ENCODE measurements at places on chromosomes 12 and 14.

GRCh38 chr14:75831952-75832351, 149.8 kb downstream of the TGFB3 start:
- H3K4me3 ChIP-seq: no peak overlapping the region
- H3K36me3 ChIP-seq: no peaks in the 10 kb centered on the region
- peaks cover 3% of the 10 kb centered on the region for H3K4me1 ChIP-seq
- peak; percentile 55 for DNase-seq

DNA sequence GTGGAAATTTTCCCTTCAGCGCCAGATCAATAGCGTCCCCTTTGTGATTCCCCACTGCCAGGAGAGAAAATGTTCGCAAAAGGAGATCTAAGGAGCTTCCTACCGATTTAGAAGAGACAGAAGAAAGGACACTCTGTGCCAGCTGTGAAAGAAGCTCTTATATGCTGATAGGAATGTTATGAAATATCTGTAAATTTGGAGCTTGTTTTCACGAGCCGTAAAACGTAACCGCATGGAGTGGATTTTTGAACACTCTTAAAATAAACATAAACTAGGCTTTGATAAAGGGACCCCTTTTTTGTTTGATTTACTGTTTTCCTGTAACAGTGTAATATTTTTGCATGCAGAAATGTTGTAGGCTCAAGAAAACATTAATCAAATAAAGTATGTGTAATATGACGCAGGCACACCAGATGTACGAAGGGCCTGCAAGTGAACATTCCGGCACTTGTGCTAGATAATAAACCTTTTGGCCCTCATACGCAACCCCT, 346.8 kb downstream of the ETNK1 start:
- H3K4me3 ChIP-seq: no peak overlapping the region
- H3K4me1 ChIP-seq: no peaks in the 10 kb centered on the region
- no peaks in the 10 kb centered on the region for H3K27me3 ChIP-seq
- no peak for DNase-seq

DNA sequence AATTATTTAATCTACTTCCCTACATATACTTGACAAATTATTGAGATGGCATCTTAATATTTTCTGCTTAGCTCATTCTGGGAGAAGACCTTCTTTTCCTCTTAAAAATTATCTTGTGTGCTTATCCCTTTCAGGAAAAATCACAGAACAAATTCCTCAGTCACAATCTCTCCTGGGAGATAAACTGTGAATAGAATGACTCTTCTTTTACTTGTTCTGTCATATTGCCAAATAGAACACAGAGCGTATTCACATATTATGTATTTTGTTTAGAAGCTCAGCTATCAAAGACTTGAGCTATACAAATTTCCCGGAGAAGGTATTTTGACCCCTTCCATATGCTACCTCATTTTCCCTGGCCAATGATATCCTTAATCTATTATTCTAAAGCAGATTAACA, 146.7 kb downstream of the TMEM117 start:
- H3K4me1 ChIP-seq: no peaks in the 10 kb centered on the region
- no peaks in the 10 kb centered on the region for H3K36me3 ChIP-seq
- DNase-seq: no peak
- no peaks in the 10 kb centered on the region for H3K27me3 ChIP-seq

DNA sequence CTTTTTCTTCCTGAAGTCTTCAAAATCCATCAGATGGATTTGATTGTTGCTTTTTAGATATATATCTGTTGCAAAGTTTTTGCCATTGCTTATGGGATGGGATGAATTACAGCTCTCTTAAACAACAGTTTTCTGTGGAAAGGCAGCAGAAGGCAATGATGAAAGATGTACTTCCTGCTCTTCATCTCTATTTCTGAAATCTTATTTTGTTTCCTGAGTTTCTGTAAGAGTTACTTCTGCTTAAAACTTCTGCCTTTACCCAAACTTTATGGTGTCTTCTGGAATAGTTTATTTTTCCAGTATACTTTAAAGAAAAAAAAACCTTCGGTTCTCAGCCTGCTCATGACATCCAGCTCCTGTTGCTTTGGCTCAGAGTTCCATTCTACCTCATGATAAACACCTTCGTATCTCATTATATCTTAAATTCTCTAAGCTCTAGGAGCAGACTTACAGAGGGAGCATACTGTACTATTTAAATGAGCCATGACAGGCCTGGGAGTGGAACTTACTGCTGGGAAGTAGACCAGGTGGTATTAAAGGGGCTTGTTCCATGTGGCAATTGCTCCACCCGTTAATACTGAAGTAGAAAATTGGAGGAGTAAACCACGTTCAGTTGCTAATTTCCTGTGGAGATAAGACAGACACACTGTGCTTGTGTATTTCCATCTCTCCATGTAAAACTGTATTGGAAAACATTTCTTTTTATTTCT, 288.4 kb downstream of the FBXL14 start:
- H3K4me1 ChIP-seq: peaks cover 2% of the 10 kb centered on the region
- no peaks in the 10 kb centered on the region for H3K27me3 ChIP-seq
- no peaks in the 10 kb centered on the region for H3K36me3 ChIP-seq

DNA sequence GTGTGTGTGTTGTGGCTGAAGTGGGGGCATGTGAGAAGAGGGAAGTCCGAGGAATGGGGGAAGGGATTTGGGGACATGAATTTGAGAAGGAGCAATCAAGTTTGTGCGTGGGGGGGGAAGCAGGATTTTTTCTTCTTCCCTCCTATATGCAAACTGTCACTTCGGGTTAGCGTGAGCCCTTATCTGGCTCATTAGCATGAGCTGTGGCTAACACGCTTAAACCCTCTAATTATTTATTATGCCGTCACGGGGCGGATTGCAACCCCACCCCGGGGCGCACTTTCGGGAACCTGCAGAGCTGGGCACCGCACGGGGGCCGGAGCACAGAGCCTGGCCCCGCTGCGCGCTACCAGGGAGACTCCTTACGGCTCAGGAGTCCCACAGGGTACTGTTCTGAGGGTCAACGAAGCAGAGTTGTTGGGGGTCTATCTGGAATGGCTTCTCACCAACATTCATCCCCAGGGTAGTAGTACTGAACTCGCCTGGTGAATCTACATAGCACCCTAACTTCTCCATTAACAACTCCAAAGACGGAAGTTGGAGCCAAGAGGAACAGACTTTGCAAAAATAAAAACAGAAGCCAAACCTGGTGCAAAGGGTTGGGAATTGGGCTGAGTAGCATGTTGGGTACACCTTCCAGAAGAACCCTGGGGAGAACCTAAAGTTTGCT, 6.4 kb upstream of the ASCL1 start:
- H3K4me3 ChIP-seq: no peak overlapping the region
- H3K27ac ChIP-seq: no peak overlapping the region
- H3K36me3 ChIP-seq: no peaks in the 10 kb centered on the region
- no peaks in the 10 kb centered on the region for H3K4me1 ChIP-seq

DNA sequence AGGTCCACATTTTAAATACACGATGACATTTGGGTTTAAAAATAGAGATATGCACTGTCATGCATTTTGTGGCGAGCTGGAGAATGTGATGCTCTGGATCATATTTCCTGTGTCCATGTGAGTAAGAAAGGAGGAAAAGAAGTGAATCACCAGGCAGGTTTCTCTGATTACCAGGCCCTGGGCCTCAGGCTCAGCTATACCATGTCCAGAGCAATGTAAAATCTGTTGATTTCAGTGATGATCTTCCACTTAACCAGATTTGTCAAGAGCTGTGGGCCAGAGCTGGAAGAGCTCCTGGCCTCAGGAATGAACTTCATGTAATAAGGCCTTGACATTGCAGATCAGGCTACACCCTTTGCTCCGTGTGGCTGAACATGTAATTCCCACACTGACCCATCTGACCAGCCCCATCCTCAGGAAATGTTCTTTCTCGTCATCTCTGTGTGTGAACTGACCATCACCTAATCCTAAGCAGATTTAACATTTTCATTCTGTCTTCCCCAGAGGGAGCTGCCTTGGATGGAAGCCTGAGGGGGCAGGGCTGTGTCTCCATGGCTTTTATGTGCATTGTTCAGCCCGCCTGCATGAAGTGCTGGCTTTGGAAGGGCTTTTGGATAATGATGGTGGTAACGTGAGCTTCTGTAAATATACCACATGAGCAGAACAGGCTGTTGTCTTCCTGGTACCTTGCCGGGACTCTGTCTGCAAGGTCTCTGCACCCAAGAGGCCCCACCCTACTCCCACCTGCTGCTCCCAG, 54.5 kb downstream of the CRACR2A start:
- no peak overlapping the region for H3K4me3 ChIP-seq
- no peaks in the 10 kb centered on the region for H3K4me1 ChIP-seq
- peak; percentile 69 for DNase-seq
- H3K27ac ChIP-seq: no peak overlapping the region

DNA sequence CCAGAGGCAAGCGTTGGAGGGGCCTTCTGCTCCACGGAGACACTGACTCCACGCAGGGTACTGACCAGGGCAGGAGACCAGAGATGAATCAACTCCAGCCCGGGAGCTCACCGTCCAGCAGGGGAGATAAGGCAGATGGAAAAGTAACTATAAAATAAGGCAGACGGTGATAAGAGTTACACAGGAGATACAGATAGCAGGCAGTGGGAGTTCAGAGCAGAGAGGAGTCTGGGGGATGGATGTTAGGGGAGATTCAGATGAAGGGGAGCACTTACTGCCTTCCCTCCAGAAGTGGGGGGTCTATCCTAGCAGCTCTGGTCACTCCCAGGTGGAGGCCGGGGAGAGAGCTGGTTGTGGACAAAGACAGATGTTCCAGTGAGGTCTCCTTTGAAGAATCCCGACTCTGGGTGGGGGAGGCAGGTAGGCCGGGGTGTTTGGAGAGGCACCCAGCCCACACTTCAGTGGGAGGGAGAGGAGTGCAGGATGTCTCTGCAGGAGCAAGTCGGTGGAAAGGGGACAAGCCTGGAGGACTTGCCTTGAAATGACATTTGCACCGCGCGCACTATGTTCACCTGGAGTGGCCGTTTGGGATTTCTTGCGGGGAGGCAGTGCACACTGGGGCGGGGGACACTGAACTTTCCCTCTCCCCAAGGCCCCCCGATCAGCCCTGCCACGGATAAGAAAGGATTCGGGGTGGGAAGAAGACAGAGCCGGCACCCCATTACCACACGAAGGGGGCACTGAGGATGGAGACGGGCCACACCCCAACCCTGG, 1.2 kb downstream of the PITPNM2 start:
- H3K27ac ChIP-seq: peak overlapping the region; percentile 55
- H3K4me1 ChIP-seq: peaks cover 12% of the 10 kb centered on the region
- H3K36me3 ChIP-seq: peaks cover 2% of the 10 kb centered on the region
- peak overlapping the region; percentile 69 for H3K4me3 ChIP-seq

- no peak overlapping the region for H3K27ac ChIP-seq
- no peaks in the 10 kb centered on the region for H3K4me1 ChIP-seq
- no peaks in the 10 kb centered on the region for H3K27me3 ChIP-seq
- H3K36me3 ChIP-seq: no peaks in the 10 kb centered on the region
- DNase-seq: no peak
- H3K4me3 ChIP-seq: no peak overlapping the region
Measured at GRCh38 chr12:122963941-122964265, 2.4 kb downstream of the ABCB9 start.

DNA sequence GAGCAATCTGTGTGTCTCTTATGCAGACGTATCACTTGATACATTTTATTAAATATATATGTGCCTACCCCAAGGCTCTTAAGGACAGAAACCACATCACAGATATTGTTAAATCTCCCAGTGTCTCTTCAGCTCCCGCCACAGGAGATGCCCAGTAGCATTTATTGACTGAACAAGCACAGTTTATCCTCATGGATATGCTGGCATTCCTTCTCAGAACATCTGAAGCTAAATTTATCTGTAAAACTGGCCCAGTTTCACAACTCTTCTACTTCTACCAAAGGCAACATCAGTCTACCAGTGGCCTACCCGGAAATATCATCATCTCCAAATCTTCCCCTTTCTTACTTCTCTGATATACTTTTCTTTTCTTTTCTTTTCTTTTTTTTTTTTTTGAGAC, 10.7 kb downstream of the APOLD1 start:
- H3K27ac ChIP-seq: no peak overlapping the region
- no peaks in the 10 kb centered on the region for H3K36me3 ChIP-seq
- H3K4me1 ChIP-seq: peaks cover 3% of the 10 kb centered on the region
- no peak for DNase-seq
- H3K27me3 ChIP-seq: no peaks in the 10 kb centered on the region

DNA sequence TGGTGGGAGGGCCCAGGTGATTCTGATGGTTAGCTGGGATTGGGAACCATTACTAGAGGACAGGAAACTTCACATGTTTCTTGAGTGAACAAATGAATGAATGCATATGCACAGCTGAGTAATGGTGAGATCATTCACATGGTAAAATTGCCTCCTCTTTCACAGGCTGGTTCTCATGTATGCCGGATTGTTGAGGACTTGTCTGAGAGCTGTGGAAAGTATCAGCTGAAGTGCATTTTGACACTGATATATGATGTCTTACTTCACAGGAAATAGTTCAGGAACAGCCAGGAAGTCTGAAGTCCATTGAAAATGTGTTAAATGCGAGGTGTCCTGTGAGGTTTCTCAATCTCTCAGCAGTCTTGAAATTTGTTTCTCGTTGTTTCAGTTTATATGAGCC, 77.6 kb upstream of the DACT1 start:
- no peak overlapping the region for H3K4me3 ChIP-seq
- no peaks in the 10 kb centered on the region for H3K4me1 ChIP-seq
- peak; percentile 17 for DNase-seq
- no peaks in the 10 kb centered on the region for H3K36me3 ChIP-seq

DNA sequence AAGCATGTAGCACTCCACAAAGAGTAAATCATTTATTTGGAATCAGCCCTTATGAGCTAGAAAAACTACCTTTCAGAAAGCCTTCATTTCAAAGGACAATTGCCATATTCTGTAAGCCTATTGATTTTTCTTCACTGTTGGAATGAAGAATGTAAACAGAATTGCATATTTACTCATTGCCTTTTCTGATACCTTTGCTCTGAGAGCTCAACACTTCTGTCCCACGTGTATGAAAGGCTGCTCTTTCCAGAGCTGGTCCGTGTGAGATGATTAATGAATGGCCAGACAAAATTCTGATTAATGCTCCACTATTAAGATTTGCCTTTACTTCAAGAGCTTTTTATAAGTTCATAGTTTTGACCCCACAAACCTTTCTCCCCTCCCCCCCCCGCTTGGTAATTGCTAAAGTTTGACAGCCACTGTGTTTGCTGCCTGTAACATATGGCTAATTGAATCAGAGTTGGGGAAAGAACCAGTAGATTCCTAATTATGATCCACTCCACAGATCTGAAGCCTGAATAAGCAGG, 63.0 kb upstream of the PLEKHA5 start:
- no peaks in the 10 kb centered on the region for H3K36me3 ChIP-seq
- H3K4me3 ChIP-seq: no peak overlapping the region
- no peaks in the 10 kb centered on the region for H3K4me1 ChIP-seq
- H3K27ac ChIP-seq: no peak overlapping the region

DNA sequence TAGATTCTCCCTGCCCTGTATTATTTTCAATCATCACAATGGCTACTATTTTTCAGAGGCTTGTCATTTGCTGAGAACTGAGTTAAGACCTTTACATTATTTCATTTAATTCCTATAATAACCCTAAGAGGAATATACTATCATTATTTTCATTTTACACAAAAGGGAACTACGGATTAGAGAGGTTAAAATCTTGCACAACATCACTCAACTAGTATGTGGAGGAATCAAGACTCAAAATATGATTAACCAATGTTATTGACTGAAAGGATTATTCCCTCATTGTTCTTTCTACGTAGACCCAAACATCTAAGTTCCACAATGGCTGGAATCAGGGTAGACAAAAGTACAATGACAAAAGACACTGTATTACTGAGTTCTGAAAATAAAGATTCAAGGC, 45.0 kb downstream of the GPR65 start:
- H3K36me3 ChIP-seq: no peaks in the 10 kb centered on the region
- no peak for DNase-seq
- no peak overlapping the region for H3K27ac ChIP-seq
- no peaks in the 10 kb centered on the region for H3K4me1 ChIP-seq
- H3K4me3 ChIP-seq: no peak overlapping the region
